ENCODE measurements at places on chromosomes 7 and 10.

- no peak for DNase-seq
Observed at GRCh38 chr10:22626784-22627183, 87.6 kb downstream of the PIP4K2A start.

DNA sequence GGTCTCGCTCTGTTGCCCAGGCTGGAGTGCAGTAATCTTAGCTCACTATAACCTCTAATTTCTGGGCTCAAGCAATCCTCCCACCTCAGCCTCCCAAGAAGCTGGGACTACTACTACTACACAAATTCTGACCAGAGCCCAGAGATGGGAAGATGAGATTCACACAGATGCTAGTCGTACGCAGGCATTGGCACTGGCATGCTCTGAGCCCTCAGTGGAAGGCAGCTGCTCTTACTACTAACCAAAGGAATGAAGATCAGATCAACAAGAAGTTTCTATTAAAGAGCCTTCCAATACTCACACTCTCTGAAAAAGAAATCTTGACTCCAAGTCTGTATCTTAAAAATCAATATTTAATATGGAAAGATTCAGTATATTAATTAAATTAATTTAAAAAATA is 10.7 kb downstream of the GDF2 start:
- no peak for DNase-seq

DNA sequence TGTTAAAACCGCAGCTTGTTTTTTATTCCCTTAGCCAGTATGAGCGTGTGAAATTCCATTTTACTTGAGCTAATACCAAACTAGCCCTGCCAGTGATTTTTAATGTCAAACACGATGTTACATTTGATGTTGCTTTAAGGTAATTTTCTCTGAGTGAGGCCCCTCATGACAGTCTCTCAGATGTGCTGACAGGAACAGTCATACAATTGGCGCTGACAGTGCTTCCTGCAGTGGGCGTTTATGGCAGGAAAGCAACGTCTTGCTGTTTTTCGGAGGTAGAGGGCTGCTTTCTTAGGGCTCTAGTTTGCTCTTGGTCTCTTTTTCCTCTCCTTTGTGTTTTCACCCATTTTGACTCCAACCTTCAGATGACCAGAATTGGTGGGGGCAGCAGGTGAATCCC is 19.3 kb downstream of the PON1 start:
- no peak for DNase-seq

- DNase-seq: no peak
Observed at GRCh38 chr7:31896925-31897324, 173.3 kb downstream of the PDE1C start.

DNA sequence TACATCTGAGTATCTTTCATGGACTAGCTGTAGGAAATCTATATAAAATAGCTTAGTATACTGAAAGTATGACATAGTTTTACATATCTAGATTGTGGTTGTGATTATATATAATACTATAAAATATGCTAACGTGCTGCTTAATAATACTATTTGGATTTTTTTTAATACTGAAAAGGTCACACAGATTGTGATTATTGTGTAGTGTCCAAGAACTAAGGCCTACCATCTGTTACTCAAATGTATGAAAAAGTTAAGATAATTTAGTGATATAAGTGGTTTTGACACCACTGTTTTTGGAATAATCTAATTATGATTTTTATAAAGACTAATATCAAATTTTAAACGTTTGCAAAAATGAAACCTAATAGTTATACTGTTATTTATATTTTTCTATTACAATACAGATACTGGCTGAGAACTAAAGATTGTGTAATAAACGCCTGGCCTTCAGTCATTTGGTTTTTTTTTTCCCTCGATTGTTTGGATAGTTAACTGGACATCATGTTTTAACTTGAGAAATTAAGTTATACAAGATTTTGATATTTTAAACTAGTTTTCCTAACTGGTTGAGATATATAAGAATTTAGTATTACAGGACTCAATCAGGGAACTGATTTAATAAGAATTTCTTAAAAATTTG is 12.6 kb downstream of the PTEN start:
- no peak for DNase-seq

All from cerebellar nuclear complex (tissue), 1 donor.